Foreskin keratinocyte (primary cell): ENCODE measurements at places on chromosomes 13 and 19.
A peak's percentile ranks its signal among the peaks of the same experiment; 100 is the strongest.

GRCh38 chr19:491146-491741, 5.0 kb upstream of the MADCAM1 start:
- no peak for DNase-seq

DNA sequence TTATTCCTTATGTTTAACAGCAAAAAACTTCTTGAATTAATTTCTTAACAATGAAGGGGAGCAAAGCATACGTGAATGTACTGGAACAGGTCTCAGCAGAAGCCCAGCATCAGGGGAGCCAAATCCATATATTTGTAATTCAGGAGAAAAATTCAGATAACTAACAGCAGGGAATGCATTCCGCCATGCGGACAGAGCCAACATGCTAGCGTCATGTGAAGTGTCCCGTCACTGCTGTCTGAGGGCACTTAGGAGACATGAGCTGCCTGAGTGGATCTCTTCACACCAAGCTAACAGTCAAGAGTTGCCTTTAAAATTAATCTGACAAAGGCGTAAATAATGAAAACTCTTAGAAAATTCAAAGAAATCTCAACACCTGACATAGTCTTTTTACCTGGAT, 6.4 kb downstream of the AMER2 start:
- DNase-seq: no peak

DNA sequence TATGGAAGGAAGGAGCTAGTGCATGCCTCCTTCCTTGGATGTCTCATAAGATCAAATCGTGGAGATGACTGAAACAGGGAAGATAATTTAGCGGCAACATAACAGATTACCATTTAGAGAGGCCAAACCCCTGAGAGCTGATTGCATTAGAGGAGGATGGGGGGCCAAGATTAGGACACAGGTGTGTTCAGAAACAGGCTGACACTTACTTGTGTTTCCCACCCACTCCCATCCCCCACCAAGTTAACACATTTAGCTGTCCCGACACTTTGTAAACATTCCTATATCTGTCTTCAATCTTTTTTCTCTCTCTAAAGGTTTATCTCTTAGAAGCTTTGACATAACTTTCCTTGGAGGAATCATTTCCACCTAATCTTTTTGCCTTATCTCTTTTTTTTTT, 48.8 kb upstream of the KCTD4 start:
- no peak for DNase-seq

GRCh38 chr13:79307866-79308298, 98.2 kb downstream of the RBM26 start:
- DNase-seq: peak; percentile 9

GRCh38 chr19:3692141-3693024, 7.9 kb downstream of the PIP5K1C start:
- no peak for DNase-seq

GRCh38 chr13:31394506-31394905, 194.7 kb downstream of the B3GLCT start:
- DNase-seq: no peak

DNA sequence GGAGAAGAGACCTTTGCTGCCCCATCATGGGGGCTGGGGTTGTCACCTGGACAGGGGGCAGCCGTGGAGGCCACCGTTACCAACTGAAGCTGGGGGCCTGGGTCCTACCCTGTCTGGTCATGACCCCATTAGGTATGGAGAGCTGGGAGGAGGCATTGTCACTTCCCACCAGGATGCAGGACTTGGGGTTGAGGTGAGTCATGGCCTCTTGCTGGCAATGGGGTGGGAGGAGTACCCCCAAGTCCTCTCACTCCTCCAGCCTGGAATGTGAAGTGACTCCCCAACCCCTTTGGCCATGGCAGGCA, 9.0 kb downstream of the EGLN2 start:
- no peak for DNase-seq

GRCh38 chr13:20457670-20458069, 68.0 kb downstream of the CRYL1 start:
- no peak for DNase-seq

DNA sequence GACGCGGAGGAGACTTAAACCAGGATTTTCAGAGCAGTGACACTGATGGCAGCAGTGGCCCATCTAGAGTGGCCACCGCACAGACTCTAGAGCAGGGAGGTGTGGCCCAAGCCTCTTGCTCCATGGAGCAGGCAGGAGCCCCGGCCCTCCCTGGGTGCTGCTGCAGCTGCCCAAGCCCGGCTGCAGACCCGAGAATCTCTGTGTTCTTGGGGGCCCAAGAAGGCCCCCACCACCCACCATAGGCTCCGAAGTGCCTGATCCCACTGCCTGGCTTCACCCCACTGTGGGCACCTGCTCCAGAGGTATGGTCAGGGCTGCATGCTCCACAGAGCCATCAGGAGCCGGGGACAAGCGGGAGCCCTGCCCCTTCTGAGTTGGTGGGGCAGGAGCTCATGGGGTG, 36.1 kb downstream of the CEP89 start:
- DNase-seq: no peak

- peak; percentile 10 for DNase-seq
These were observed 24.3 kb downstream of the CCNA1 start for GRCh38 chr13:36456577-36456976.

DNA sequence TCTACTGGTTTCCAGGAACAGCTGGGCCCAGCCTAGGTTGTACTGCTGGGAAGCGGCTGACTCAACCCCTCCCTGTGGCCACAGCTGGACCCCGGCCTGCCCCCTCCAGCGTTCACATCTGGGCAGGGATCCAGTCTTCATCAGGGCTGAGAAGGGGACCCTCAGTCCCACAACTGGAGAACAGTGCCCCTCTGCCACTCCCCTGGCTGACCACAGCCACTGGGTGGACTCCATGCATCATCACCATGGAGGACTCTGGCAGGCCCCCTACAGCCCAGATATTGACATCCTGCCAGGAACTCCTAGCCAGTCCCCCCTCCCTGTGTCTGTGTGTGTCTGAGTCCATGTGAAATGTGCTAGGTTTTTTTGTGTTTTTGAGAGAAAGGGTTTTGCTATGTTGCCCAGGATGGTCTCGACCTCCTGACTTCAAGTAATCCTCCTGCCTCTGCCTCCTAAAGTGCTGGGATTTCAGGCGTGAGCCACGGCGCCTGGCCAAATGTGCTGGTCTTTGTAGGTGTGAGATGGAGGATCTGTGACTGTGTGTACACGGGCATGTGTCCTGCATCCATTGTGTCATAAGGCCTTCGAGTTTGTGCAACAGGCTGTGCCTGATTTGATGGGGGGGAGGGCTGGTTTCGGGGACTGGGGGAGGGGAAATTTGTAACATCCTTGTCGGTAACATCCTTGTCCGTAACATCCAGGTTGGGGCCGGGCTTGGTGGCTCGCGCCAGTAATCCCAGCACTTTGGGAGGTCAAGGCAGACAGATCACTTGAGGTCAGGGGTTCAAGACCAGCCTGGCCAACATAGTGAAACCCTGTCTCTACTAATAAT, 4.0 kb upstream of the HOOK2 start:
- peak; percentile 25 for DNase-seq

- no peak for DNase-seq
These were observed 755 bp upstream of the RAB3A start for GRCh38 chr19:18204394-18205199.

DNA sequence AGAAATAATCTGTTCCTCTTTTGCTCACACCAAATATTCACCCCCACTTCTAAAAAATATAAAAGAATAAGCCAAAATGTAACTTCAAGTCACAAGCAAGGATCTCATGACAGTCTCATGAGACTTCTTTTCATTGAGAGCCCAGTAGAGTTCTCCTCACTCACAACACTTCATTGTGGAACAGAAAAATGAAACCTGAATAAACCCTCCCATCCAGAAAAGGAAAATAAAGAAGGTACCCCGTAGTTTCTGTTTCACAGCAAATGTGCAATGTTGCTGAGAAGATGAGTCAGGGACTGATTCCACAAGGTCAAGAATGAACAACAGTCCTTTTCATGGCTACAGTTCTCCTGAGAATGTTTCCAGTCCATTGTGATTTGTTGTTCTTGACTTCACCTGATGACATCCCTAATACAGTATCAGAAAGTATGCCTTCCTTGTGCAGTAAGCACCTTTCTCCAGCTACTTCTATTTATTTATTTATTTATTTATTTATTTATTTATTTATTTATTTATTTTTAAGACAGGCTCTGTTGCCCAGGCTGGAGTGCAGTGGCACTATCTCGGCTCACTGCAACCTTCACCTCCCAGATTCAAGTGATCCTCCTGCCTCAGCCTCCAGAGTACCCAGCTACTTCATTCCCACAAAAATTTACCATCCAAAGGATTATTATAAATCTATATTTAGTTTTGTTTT, 6.4 kb upstream of the ZNF841 start:
- DNase-seq: no peak

- no peak for DNase-seq
These were observed 273.9 kb downstream of the ATP8A2 start for GRCh38 chr13:25645681-25646080.

GRCh38 chr13:99862244-99862643, 109.3 kb downstream of the ZIC5 start:
- no peak for DNase-seq

DNA sequence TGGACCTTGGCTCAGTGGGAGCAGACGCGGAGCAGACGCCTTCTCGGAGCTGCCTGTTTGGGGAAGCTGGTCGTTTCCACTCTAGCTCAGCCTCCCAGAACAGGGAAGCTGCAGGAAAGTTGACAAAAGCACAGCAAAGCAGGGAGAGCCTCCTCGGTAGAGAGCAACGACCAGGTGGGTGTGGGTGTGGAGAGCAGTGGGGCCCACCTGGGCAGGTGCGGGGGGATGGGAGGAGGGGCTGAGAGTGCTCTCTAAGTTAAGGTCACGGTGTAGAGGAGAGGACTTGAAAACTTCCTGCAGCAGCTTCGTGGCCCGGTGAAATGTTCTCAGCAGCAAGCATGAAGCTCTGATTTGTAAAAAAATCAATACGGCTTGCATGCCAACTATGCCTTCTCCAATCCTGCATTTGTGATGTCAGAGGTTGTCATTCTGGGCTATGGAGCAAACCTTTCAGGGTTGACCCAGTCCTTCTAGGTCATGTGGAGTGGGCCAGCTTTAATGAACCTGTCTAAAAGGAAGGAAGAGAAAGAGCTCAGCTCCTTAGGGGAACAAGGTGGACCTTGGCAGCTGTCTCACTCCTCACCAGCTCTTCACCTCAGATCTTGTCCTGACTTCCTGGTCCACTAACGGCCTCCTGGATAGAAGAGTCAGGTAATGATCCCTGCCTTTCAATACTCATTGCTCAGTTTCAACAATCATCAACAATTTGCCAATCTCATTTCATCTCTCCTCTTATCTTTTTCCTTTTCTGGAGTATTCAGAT, 85.8 kb upstream of the UBL3 start:
- no peak for DNase-seq

- DNase-seq: no peak
These were observed 12.7 kb upstream of the LILRA2 start for GRCh38 chr19:54560881-54561385.

GRCh38 chr13:51714663-51715168, 89.2 kb downstream of the DHRS12 start:
- DNase-seq: peak; percentile 95

DNA sequence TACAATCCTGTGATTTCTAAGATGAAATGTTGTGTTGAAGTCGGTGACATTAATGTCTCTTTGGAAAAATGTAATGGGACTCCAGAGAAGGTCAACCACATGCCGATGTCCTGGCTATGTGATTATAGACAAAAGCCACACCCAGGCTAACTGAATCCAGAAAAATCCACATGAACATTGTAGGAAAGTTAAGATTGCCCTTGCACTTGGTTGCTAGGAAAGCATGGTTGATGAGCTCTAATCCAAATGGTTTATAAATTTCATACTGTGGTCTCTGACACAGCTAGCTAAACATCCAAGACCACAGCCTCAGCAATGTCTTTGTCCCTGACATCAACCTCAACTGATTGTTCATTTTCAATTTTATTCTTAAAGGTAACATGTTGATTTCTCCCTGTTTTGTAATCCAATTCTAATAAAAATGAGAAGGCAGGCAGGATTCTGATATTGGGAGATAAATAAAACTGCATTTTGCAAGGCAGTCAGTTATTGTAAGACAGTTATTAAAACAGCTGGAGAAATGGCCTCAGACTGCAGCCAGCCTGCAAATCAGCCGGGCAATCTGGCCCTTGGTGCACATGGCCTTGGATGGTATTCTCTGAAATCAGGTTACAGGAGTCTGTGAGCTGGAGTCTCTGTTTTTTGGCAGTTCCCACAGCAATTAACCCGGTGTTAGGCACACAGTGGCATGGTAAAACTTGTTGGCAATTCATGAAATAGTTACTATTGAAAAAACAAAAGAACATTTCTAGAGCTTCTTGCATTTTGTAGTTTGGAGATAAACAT, 93.9 kb downstream of the STARD13 start:
- DNase-seq: no peak

DNA sequence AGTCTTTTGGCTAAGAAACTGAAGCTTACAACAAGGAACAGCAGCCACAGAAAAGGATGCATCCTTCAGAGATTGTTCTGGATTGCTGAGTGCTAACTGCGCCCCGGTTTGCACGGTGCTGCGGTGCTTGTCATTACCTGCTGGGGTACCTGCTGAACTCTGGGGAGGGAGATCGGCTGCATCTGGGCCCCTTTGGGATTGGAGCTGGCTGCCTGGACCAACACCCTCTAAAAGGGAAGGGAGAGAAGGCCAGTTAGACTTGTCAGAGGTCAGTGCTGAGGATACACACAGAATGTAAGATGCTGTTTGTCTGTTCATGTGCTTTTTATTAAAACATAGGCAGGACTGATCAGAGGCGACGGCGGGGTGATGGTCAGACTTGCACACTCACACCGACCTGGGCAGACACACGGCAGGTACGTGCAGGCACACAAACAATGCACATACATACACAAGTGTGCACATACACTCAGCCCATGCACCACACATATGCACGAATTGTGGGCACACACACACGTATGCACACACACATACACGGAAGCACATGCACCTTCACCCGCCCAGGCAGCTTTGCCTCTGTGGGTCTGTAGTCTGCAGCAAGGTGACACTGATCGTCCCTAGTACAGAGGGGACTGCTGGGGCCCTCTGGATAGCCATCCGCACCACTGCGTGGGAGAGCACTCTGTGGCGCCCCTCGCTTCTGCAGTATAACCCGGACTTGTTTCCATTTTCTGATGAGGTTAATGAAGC, 66.1 kb downstream of the RFX2 start:
- DNase-seq: no peak
